ENCODE measurements at places on chromosomes 4 and X.

DNA sequence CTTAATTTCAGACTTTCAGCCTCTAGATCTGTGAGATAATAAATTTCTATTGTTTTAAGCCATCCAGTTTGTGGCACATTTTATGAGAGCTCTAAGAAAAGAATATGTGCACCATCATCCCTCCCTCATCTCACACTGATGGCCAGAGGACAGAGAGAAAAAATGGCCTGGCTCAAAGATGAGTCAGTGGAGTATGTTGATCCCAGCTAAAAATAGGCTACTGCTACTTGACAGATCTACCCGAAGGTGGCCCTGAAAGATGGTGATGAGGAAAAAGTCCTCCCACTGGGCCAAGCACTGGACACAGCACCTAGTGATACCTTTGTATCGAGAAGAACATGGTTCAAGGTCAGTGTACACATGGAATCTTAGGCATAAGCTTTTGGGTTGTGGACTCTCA is 38.2 kb upstream of the DCTD start:
- no peak for DNase-seq

- DNase-seq: no peak
Measured at GRCh38 chr4:15489551-15489950, 19.9 kb downstream of the CC2D2A start.

DNA sequence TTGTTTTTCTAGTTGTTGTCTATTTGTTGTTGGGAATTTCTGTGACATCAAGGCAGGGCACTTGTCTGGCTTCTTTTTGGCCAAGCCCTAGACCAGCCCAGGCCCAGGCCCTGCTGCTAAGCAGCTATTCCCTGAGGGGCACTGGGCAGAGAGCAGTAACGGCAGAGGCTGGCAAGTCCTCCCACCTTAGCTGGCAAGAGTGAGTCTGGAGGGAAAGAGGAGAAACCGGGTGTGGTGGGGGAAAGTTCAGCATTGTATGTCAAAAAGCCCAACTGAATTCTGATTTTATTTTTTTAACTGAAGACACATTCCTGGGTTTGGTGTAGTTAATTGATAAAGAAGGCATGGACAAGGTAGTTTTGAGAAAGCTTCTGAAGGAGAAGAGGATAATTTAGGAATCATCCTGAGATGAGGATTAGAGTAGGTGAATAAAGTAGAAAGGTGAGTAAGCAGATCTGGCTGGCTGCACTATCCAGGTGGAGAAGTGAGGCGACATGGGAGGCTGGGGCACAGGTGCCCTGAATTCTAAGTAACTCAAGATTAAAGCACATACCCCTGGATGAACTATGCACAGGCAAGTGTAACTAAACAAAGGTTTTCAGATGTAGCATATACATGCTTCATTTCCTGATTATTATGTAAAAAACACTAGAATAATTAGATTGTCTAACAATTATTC is 57.4 kb downstream of the TAPT1 start:
- DNase-seq: no peak

DNA sequence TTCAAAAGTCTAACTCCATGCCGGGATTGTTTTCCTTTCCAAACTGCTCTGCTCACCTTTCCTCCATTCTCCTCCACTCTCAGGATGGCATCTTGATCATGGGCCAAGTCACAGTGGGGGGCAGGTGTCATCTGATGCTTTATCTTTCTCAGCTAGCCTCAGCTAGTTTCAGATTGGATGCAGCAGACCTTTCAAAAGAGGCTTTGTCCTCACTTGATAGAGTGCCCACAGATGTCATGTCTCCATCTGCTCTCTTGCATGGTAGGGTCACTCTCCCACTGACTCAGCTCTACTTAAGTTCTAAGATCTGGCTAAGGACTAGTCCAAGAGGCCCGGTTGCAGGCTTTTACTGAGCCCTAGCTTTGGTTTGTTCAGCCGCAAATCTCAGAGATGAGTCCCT is 341.8 kb upstream of the GALNT7 start:
- no peak for DNase-seq

GRCh38 chr4:165537028-165537648 is 158.3 kb downstream of the CPE start:
- DNase-seq: no peak

GRCh38 chr4:92988301-92988700 is 684.5 kb downstream of the GRID2 start:
- no peak for DNase-seq

DNA sequence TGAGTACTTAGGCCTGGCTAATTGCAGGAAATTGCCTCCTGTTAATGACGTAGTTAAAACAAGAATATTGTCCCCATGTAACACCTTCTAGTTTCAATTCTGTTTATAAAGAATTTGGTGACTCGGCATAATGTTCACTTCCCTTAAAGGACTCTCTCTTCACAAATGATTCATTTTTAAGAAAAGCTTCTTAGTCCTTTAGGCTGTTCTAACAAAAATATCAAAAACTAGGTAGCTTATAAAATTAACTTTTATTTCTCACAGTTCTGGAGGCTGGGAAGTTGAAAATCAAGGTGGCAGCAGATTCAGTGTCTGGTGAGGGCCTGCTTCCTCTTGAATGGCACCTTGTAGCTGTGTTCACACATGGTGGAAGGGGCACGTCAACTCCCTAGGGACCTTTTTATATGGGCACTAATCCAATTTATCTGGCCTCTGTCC is 23.8 kb downstream of the COL25A1 start:
- no peak for DNase-seq

DNA sequence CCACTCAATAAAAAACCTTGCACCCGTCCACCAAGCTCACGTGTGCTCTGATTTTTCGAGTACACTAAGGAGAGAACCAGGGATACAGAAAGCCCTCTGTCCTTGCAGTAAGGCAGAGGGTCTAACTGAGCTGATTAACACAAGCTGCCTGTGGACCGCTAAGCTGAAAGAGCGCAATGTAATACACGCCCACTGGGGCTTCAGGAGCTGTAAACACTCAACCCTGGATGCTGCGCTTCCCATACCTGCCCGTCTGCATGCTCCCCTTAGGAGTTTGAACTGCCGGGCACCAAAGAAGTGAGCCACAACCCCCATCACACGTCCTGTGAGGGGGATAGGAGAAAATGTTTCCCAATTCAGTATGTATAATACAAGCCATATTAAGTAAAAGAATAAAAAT is 664.8 kb downstream of the PCDH18 start:
- DNase-seq: no peak

- no peak for DNase-seq
Measured at GRCh38 chr4:158219623-158220022, 9.3 kb downstream of the TMEM144 start.

- DNase-seq: no peak
Measured at GRCh38 chr4:137754652-137755471, 222.6 kb upstream of the PCDH18 start.

DNA sequence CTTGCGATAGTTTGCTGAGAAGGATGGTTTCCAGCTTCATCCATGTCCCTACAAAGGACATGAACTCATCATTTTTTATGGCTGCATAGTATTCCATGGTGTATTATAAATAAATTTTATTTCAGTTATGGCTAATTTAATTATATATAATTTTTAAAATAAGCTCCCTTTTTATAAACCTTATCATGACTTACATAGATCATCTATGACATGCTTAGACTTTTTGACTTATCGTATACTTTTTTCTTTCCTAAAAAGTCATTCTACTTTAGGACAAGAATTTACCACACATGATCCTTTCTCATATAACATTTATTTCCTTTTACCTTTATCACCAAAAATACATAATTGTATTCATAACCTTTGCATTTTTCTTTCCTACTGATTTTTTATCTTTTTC is 376.5 kb downstream of the CCSER1 start:
- DNase-seq: no peak
